GM23248 (cell line): ENCODE measurements at places on chromosomes 4 and X. TPM values are rescaled to one million over a fixed set of nuclear protein-coding genes. Genes with fewer than 3 reads are reported as not detected.

DNA sequence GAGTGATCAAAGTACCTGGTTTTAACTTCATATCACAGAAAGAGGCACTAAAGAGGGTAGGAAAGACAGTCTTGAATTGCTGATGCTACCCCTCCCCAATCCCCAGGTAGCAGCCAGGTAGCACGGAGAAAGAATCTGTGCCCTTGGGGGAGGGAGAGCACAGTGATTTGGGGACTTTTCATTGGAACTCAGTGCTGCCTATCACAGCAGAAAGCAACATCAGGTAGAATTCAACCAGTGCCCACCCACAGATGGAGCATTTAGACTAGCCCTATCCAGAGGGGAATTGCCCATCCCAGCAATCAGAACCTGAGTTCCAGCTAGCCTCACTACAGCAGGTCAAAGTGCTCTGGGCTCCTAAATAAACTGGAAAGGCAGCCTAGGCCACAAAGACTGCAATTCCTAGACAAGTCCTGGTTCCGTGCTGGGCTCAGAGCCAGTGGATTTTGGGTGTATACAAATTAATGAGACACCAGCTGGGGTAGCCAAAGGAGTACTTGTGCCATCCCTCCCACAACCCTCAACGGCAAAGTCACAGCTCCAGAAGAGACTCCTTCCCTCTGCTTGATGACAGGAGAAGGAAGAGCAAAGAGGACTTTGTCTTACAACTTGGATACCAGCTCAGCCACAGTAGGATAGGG, 228.1 kb downstream of the THOC2 start:
- peak overlapping the region; percentile 52 for H3K27ac ChIP-seq
- H3K36me3 ChIP-seq: no peaks in the 10 kb centered on the region
- H3K4me1 ChIP-seq: peaks cover 10% of the 10 kb centered on the region; the same call in 1 of the 2 replicates
- no peaks in the 10 kb centered on the region for H3K27me3 ChIP-seq
- DNase-seq: peak; percentile 31

DNA sequence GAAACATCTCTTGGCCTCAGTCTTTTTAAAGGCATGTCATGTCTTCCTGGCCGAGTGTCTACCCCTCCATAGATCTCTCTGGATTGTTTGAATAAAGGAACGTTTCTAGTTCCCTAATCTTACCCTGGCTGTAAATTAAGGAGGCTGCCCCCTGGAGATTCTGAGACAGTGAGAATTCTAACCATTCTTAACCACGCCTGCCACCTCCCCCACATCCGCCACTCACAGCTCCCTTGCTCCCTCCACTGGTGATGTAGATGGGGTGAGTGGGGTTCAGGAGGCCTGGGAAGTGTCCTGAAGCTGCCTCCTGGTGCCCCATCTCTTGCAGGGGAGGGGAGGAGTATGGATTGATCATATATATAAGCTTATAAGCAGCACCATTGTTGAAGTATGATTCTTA, 48.0 kb upstream of the TRIM2 start:
- H3K4me1 ChIP-seq: peaks cover 19% of the 10 kb centered on the region
- DNase-seq: peak; percentile 10
- H3K27ac ChIP-seq: no peak overlapping the region
- H3K27me3 ChIP-seq: no peaks in the 10 kb centered on the region
- H3K4me3 ChIP-seq: no peak overlapping the region
- H3K36me3 ChIP-seq: no peaks in the 10 kb centered on the region

The STK32B gene
- polyA plus RNA-seq: 4.9 and 5.4 TPM in 2 replicates

- H3K27me3 ChIP-seq: no peaks in the 10 kb centered on the region
- H3K4me3 ChIP-seq: peak overlapping the region; percentile 61
- peak; percentile 13 for DNase-seq
- no peak overlapping the region for H3K27ac ChIP-seq
These were observed 120.2 kb upstream of the PJA1 start for GRCh38 chrX:69285401-69285877.

- no peaks in the 10 kb centered on the region for H3K27me3 ChIP-seq
- no peak overlapping the region for H3K4me3 ChIP-seq
- DNase-seq: peak; percentile 70
- H3K36me3 ChIP-seq: no peaks in the 10 kb centered on the region
These were observed 50.8 kb downstream of the SMIM14 start for GRCh38 chr4:39587881-39588280.

DNA sequence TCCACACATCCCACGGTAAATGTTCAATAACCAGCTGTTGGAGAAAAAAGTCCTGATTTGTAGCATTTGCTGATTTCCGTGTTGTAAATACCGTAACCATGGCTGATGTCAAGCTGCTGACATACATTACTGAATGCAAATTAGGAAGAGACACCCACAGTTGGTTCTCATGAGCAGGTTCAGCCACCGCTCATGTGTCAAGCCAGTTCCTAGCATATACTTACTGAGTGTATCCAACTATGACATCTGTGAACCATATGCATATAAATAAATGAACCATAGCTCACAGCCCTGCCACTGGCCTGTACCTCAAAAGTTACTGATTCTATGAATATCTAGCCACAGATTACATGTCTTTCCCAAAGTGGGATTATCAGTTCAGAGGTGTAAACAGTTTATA, 29.5 kb downstream of the FHDC1 start:
- H3K27me3 ChIP-seq: no peaks in the 10 kb centered on the region
- no peak overlapping the region for H3K4me3 ChIP-seq
- H3K4me1 ChIP-seq: peaks cover 21% of the 10 kb centered on the region
- no peak for DNase-seq
- H3K36me3 ChIP-seq: no peaks in the 10 kb centered on the region

- H3K27me3 ChIP-seq: no peaks in the 10 kb centered on the region
- no peaks in the 10 kb centered on the region for H3K36me3 ChIP-seq
- H3K4me3 ChIP-seq: no peak overlapping the region
- no peak overlapping the region for H3K27ac ChIP-seq
These were observed 101.4 kb downstream of the SORCS2 start for GRCh38 chr4:7293703-7294102.

GRCh38 chrX:106891762-106892460, 11.2 kb downstream of the RIPPLY1 start:
- DNase-seq: peak; percentile 31
- no peaks in the 10 kb centered on the region for H3K36me3 ChIP-seq
- H3K27ac ChIP-seq: no peak overlapping the region
- H3K27me3 ChIP-seq: no peaks in the 10 kb centered on the region
- H3K4me3 ChIP-seq: no peak overlapping the region
- H3K4me1 ChIP-seq: peaks cover 16% of the 10 kb centered on the region

The UGT2A1 gene
- not detected in 2 replicates for polyA plus RNA-seq

DNA sequence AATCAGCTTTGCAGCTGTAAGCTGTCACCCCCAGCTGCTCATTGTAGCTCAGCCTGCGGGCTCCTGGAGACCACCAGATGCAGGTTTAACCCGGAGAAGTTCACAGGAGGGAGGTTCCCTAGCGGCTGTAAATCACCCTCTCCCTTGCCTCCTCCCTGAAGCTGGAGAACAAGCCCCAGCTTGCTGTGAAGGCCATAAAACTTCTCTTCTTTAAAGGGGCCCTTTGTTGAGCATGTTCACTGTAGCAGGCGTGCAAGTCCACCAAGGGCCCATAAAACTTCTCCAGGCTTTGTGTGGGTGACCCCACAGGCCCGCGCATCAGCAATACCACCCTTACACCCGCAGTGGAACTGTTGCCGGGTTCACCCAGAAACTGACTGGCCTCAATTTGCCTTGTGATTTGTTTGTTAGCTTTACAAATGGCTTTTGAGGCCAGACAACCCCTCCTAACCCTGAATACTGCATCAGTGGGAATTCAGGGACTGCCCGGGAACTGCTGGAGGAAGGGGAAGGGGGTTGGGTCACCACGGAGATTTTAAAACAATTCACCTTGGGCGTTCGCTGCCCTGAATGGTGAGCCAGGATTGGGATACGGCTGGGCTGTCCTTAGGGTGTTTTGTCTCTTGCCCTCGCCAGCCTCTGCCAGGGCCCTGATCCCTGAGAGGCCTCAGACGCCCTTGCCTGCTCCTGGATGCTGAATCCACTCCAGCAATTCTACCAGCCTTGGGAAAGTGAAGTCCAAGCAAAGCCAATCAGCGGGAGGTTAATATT, 49.5 kb upstream of the ATP6AP2 start:
- DNase-seq: no peak
- H3K36me3 ChIP-seq: no peaks in the 10 kb centered on the region
- H3K4me3 ChIP-seq: no peak overlapping the region
- H3K27ac ChIP-seq: no peak overlapping the region
- no peaks in the 10 kb centered on the region for H3K4me1 ChIP-seq
- no peaks in the 10 kb centered on the region for H3K27me3 ChIP-seq

The GLRB gene
- 7.6 and 8.5 TPM in 2 replicates for polyA plus RNA-seq

DNA sequence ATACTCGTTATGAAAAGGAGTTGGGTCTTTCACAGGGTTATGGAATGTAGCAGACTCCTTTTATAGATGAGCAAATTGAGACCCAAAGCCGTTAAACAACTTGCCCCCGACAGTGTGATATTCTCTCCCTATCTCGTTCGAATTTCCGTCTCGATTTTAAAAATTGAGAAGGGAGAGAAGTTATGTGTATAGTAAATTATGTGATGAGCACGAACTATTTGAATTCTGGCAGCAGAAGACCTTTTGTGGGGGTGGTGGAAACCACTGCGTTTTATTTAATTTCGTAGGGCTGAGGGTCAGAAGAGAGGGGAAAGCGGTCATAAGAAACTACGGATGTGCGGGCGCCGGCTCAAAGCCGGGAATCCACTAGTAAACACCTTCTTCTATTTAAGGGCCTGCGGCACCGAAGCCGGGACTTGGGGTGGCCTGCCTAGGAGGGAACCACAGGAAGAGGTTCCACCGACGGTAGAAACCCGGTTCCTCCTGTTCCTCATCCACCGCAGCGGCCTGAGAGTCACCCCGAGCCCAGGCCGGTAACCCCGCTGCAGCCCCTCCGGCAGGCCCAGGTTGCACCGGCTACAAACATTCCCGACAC, 1.5 kb upstream of the DDX3X start:
- H3K27ac ChIP-seq: peak overlapping the region; percentile 100
- peak overlapping the region; percentile 96 for H3K4me3 ChIP-seq
- DNase-seq: peak; percentile 56
- no peaks in the 10 kb centered on the region for H3K36me3 ChIP-seq
- H3K27me3 ChIP-seq: no peaks in the 10 kb centered on the region

DNA sequence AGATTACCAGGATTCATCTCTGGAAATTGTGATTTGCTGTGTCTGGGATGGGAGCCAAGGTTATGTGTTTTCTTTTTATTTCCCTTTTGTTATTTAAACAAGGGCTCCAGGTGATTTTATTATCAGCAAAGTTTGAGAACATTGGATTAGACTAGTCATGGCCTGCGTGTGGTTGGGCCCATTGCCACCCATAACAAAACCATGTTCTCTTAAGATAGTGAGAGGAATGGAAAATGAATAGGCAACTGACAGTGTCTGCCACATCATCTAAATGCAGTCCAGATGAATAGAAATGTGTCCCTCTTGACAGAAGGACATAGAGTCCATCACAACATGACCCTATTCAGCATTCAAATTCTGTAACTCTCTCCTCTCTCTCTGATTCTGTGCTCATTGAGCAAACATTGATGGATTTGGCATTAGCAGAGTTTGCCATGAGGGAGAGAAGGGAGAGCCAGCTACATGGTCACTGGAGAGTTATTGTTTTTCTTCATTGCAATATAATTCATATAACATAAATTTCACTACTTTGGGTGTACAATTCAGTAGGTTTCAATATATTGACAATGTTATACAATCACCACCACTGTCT, 11.7 kb downstream of the XK start:
- no peak overlapping the region for H3K27ac ChIP-seq
- H3K27me3 ChIP-seq: no peaks in the 10 kb centered on the region
- DNase-seq: no peak
- H3K4me1 ChIP-seq: no peaks in the 10 kb centered on the region

GRCh38 chr4:2630556-2631273, 94.3 kb downstream of the FAM193A start:
- H3K4me1 ChIP-seq: no peaks in the 10 kb centered on the region
- DNase-seq: no peak
- no peak overlapping the region for H3K27ac ChIP-seq
- H3K27me3 ChIP-seq: no peaks in the 10 kb centered on the region
- H3K36me3 ChIP-seq: peaks cover 26% of the 10 kb centered on the region; the same call in 1 of the 2 replicates
- H3K4me3 ChIP-seq: no peak overlapping the region

DNA sequence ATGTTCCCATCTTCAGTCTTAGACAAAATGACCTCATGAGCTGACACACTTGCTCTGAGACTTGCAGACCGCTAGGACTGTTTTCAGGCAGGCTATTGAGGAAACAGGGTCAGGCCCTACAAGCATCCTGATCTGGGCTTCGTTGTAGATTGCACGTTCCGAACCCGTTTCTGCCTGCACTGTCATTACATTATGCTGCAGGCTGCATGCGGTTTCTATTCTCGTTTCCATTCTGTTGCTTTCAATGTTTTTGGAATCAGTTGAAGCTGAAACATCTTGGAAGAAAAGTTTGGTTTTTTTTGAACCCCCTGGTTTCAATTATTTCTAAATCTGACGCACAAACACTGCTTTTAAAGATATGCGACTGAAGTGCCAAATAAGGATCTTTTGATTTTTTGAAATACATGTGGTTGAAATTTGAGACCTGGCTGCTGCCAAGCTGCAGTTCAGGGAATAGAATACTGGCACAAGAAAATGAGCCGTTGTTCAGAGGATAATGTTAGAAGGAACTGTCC, 716.1 kb upstream of the INTU start:
- H3K4me1 ChIP-seq: peaks cover 24% of the 10 kb centered on the region
- DNase-seq: peak; percentile 84
- H3K27me3 ChIP-seq: no peaks in the 10 kb centered on the region
- peak overlapping the region; percentile 73 for H3K27ac ChIP-seq
- no peaks in the 10 kb centered on the region for H3K36me3 ChIP-seq
- H3K4me3 ChIP-seq: peak overlapping the region; percentile 70

DNA sequence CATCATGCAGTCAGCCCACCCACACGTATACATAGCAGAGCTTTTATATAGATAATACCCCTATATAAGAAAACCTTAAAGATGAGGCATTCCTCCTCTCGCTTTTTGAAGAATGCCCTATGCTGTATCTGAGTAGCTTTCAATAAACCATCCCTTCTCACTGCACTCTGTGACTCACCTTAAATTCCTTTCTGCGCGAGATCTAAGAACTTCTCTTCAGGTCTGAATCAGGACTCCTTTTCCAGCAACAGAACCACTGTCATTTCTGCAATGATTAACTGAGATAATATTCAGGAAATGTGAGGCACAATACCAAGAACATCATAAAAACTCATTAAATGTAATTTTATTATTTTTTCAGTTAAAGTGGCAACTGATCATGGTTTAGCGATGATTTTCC, 76.4 kb upstream of the DCLK2 start:
- H3K36me3 ChIP-seq: no peaks in the 10 kb centered on the region
- no peaks in the 10 kb centered on the region for H3K27me3 ChIP-seq
- no peak overlapping the region for H3K27ac ChIP-seq
- no peak overlapping the region for H3K4me3 ChIP-seq

GRCh38 chr4:114091546-114091945, 112.1 kb upstream of the ARSJ start:
- H3K36me3 ChIP-seq: no peaks in the 10 kb centered on the region
- no peak overlapping the region for H3K27ac ChIP-seq
- H3K27me3 ChIP-seq: no peaks in the 10 kb centered on the region
- H3K4me3 ChIP-seq: no peak overlapping the region
- H3K4me1 ChIP-seq: peaks cover 23% of the 10 kb centered on the region
- no peak for DNase-seq

DNA sequence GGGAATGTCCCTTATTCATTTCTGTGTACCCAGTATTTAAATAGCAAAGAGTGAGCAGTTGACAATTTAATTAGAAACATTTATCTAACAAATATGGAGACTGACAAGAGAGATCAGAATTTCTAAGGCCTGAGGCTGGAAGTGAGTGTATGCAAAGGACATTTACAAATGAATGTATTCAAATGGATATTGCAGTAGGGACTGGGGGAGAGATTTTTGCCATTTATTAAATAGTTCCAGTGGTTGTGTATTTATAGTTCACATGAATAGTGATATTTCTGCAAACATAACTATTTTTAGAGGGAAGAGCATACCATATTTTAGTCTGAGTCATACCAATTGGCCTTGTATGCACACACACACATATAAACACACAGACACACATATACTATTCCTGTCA, 592.4 kb downstream of the GLUD2 start:
- H3K4me3 ChIP-seq: no peak overlapping the region
- H3K27me3 ChIP-seq: no peaks in the 10 kb centered on the region
- no peak overlapping the region for H3K27ac ChIP-seq
- no peak for DNase-seq
- H3K36me3 ChIP-seq: no peaks in the 10 kb centered on the region
